ENCODE measurements at places on chromosomes 7 and 10.

DNA sequence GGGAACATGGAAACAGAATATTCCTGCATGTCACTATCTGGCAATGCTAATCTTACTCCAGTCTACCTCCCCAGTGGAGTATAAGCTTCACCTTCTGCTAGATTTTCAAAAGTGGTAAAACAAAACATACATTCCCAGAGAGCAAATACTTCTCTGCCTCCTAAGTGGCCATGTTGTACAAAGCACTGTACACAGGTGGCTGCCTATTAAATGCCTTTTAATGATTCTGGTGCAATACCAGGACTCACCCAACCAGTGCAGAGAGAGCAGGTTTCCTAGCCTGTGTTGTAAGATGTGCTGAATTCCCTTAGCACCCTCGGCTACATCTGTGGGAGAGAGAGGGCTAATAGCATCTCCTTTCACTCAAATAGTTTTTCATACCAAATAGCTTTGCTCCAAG, 684.3 kb upstream of the NRP1 start:
- no peak for DNase-seq

- DNase-seq: no peak
Measured at GRCh38 chr10:45561952-45562351, 110.6 kb downstream of the ZFAND4 start.

DNA sequence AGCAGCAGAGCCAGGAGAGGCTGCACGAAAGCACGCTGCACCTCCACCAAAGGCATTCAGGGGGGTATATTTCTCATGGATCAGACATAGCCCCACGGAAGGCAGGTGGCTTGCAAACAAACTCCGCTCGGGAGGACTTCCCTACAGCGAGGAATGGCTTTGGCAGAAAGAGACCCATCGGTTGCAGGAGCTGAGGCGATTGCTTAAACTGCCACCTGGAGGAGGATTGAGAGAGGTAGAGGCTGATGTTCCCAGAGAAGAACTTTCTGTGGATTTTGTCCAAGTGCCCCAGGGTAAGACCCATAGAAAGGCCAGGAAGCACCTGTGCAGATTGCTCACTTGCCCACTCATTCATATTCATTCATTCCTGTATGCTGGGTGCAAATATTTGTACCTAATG, 89.1 kb downstream of the NEUROD6 start:
- no peak for DNase-seq

DNA sequence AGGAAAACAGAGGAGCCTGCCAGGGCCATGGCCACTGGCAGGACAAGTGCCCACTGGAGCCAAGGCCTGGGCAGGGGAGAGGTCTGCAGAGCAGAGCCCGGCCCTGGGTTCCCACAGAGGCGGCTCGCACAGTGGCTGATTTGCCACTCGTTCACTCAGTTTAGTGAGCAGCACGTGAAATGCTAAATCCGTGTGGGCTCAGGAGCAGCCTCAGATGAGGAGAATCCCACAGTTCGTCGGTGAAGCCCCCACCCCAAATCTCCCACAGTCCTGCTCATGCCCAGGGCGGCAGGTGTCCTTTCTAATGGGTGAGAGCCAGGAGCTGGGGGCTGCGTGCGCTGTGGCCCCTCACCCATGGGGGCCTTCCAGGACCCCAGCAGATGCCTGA, 107.7 kb upstream of the FAM20C start:
- DNase-seq: no peak

- no peak for DNase-seq
Measured at GRCh38 chr10:24857031-24857725, 95.2 kb downstream of the PRTFDC1 start.

GRCh38 chr10:80528185-80528700, 9.5 kb upstream of the SH2D4B start:
- no peak for DNase-seq

DNA sequence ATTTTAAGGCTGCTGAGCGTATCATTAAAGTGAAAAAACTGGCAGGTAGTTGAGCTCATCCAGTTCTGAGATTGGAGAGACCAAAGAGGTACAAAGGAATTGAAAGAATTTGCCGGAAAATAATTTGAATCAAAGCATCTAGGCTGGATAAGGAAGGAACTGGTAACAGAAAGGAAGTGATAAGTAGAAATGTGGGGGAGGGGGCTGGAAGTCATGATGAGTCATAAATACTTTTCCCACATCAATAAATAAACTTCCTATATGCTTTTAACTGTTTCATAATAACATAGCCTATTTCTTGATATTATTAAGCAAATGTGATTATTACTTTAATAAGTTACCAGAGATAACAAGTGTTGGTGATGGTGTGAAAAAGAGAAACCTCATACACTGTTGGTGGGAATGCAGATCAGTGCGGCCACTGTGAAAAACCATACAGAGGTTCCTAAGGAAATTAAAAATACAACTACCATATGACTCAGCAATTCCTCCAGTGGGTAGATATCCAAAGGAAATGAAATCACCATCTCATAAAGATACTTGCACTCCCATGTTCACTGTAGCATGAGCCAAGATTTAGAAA, 27.0 kb downstream of the ZNF438 start:
- no peak for DNase-seq

- no peak for DNase-seq
Measured at GRCh38 chr7:22252016-22252415, 104.9 kb downstream of the RAPGEF5 start.

DNA sequence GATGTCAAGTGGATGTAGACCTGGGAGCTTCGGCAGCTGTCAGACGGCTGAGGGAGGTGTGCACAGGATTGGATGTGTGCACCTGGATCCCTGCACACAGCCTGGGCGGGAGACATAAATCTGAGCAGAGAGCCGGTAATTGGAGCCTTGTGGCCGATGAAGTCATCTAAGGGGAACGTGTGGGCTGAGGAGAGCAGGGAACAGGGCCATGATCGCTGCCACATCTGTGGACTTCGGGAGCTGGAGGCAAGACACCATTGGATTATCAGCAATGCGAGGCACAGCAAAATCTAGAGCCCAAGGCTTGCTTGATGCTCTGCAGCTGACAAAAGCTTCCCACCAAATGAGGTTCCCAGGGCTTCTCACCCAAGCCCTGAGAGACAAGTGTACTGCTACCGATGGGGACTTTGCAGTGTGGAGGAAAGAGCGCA, 147.7 kb downstream of the PTPN20 start:
- DNase-seq: no peak

GRCh38 chr7:144404946-144405345, 1.5 kb upstream of the NOBOX start:
- no peak for DNase-seq

DNA sequence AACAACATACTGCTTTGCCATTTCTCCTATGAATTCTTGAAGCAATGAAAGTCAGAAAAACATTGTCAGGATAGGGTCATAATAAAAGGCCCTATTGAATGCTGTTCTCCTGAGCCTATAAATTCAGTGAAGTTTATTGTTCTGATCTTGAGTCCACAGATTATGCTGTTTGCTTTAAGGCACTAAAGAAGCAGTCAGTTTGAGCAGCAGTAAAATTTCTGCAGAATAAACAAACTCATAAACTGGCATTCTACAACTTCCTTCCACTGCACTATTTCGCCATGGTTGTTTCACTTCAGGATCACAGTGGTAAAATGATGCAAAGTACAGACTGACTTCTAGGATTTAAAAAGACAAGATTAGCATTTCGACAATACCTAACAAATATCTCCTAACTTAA, 503.2 kb downstream of the SH2D4B start:
- no peak for DNase-seq

- no peak for DNase-seq
Measured at GRCh38 chr7:14720785-14721184, 181.8 kb downstream of the DGKB start.

DNA sequence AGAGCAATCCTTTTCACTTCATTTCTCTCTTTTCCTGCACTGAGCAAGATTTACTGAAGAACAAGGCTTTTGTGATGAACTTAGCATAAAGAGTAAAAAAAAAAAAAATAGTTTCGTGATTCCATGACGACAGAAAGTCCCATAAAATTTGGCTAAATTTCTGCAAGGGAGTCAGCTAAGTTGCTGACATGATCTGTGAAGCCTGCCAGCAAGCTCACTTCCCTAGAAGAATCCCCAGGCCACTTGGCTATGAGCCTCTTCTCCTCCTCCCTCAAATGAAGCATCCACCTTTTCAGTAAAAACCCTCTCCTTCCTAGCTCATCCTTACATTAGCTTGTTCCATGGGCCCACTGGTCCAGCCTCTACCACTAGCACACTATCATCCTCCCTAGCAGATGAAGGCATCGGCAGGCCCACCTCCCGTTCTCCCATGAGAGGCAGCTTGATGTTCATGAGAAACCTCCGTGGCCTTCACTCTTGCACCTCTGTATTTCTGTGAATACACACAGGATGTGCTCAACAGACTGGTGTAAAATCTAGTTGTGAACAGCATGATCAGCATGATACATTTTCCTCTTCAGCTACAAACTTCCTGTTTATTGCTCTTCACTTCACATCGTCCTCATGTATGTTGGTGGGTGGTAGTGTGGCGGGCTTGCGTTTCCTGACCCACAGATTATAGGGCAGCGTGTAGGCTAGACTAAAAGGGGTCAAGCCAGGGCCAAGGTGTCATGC, 30.9 kb downstream of the GIMAP8 start:
- DNase-seq: no peak

DNA sequence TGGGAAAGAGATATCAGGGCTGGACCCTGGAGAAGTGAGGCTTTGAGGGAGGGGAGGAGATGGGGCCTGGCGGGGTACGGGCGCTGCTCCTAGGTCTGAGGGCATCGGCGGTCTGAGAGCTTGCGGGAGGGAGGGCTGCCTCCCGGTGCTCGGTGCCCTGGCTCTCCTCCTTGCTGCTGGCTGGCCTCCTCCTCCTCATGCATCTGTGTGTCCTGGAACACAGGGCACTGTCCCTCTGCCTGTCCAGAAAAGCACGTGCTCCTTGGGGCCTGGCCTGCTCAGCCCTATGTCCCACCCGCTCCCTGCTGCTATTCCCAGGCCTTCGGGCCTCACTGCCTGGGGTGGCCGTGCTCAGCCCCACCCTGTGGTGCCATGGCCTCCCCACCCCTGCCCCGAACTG, 166.9 kb downstream of the RNF216 start:
- no peak for DNase-seq

DNA sequence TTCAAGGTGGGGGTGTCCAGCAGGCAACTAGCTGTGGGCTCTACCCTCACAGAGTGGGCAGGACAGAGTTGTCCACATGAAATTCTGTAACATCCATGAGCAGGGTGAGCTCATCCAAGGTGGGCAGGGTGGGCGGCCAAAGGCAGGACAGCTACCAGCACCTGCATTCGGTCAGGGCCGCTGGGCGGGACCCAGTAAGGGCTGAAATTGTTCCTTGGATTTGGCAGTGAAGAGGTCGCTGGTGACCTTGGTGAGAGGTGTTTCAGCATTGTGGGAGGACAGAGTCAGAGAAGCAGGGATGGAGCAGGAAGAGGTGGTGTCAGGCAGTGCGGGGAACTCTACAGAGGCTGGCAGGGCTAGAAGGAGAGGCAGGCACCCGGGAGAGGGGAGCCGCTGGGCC, 23.9 kb downstream of the ADCYAP1R1 start:
- no peak for DNase-seq

DNA sequence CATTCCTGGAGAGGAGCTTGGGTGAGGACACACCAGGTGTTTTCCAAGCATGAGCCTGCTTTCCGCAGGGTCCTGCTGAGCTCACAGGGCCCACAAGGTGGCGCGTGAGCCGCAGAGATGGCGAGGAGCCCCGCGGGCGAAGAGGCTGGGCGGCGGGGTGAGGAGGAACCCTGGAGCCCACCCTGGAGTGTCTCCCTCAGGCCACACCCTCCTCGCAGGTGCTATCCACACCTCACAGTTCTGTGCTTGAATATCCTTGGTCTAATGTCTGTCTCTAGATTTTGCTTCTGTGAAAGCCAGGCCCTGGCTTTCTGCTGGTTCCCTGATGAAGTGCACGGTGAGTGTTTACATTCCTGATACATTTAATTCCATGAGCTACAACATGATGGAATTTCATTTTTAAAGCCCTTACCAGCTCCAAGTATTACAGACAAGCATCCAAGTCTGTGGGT, 433.6 kb downstream of the ACTR3B start:
- no peak for DNase-seq

DNA sequence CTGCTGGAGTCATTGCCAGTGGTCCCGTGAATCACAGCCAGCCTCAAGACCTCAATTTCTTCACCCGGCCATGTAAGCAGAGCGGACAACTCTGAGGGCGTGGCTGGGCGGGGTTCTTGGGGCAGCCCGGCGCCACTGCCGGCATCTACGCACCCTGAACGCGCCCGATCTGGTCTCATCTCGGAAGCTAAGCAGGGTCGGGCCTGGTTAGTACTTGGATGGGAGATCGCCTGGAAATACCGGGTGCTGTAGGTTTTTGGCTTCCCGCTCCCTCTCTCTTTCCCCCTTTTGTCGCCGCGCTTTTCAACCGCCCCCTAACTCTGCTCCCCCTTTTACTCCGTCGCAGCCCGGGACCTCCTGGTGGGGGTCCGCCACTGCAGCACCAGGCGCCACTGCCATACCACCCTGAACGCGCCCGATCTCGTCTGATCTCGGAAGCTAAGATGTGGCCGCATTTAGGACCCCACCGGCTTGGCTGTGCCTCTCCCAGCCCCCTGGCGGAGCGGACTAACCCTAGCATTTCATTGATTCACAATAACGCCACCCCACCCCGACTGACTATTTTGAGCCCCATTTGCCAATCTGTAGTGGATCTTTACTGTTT, 25.3 kb downstream of the GARIN1A start:
- no peak for DNase-seq

DNA sequence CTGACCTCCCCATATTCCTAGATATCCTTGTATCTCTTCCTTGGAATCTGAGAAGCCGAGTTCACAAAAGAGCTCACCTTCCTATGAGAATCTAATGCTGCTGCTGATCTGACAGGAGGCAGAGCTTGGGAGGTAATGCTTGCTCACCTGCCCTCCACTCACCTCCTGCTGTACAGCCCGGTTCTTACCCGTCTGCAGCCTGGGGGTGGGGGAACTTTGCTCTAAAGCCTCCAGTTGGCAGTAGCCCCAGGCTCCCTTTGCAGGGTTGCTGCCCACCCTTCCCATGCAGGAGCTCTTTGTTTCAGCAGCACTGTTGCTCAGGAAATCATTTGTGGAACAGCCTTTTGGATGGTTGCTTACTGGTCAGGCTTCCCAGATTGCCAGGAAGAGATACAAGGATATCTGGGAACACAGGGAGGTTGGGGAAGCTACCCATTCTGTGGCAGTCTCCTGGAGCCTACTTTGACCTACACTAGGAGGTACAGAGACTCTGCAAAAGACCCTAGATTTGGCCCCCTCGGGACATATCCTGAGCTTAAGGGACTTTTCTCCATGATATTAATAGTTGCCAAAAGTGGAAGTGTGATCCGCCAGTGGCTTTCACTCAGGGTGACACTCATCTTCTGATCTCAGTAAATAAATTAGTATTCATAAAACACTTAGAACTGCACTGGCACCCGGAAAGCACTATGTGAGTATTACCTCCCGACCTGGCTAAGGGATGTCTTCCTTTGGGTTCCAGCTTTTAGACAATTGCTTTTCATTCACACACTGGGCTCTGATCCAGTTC, 363.7 kb upstream of the PODXL start:
- no peak for DNase-seq

GRCh38 chr7:144048648-144049047, at the start of gene OR2A5:
Gene OR2A5, plus strand, starts transcription at chr7:144048948. Its CDS starts 1,454 bp downstream, at chr7:144050402.
- DNase-seq: no peak
